ENCODE measurements at places on chromosomes 5 and 9. TPM values are rescaled to one million over a fixed set of nuclear protein-coding genes. Genes with fewer than 3 reads are reported as not detected.

Gene ZDHHC11B
- total RNA-seq, result 2.3 TPM

Gene ADAMTS19
- total RNA-seq, result not detected

Gene IL9
- not detected for total RNA-seq

Gene PCDHGA6
- 0.60 TPM for total RNA-seq

Gene TOR4A
- 0.91 TPM for total RNA-seq

Gene N4BP3
- 7.0 TPM for total RNA-seq

Gene ZNF608
- 0.47 TPM for total RNA-seq

Gene TMEM232
- 2.6 TPM for total RNA-seq

Gene HRCT1
- total RNA-seq, result not detected

Gene TTC33
- total RNA-seq, result 16.7 TPM

Gene NTRK2
- not detected for total RNA-seq

Gene FRMD3
- total RNA-seq, result 0.74 TPM

Gene LARP1
- total RNA-seq, result 180 TPM

Gene GTF2H2C
- 52.8 TPM for total RNA-seq

Gene TSSK1B
- not detected for total RNA-seq

Gene HTR4
- not detected for total RNA-seq

Gene DND1
- total RNA-seq, result 3.7 TPM

Gene CARTPT
- not detected for total RNA-seq

Gene ARID3C
- total RNA-seq, result 0.27 TPM

Gene OMD
- not detected for total RNA-seq

Gene SMIM33
- total RNA-seq, result not detected

Gene ARRDC3
- 374 TPM for total RNA-seq

Gene PAIP1
- 36.2 TPM for total RNA-seq

Gene CTNND2
- not detected for total RNA-seq

Gene CTXN3
- not detected for total RNA-seq

Gene SAXO1
- 0.26 TPM for total RNA-seq

Gene SLC25A46
- 43.7 TPM for total RNA-seq

Gene RFESD
- total RNA-seq, result 5.6 TPM

Gene OBP2B
- total RNA-seq, result not detected

Gene SPINK6
- total RNA-seq, result not detected

Gene SPINK4
- not detected for total RNA-seq

Gene TMEM174
- not detected for total RNA-seq

Gene TYRP1
- total RNA-seq, result not detected

Gene CD14
- 4.5 TPM for total RNA-seq

Gene CCDC171
- 3.2 TPM for total RNA-seq

Gene ZNF79
- 17.2 TPM for total RNA-seq

Gene IPPK
- 9.3 TPM for total RNA-seq

Gene RHOBTB3
- 0.60 TPM for total RNA-seq

Gene PPP3R2
- total RNA-seq, result not detected

Gene PCDHA7
- not detected for total RNA-seq

Gene THBS4
- total RNA-seq, result not detected

Gene KDM4C
- 74.5 TPM for total RNA-seq

Gene LCN12
- total RNA-seq, result 2.7 TPM

Gene PHF24
- not detected for total RNA-seq

Gene G3BP1
- total RNA-seq, result 179 TPM

Gene ANKRD18B
- total RNA-seq, result not detected

Gene ESM1
- not detected for total RNA-seq

Gene IFNB1
- not detected for total RNA-seq

Gene KCNIP1
- total RNA-seq, result not detected

Gene SHISAL2B
- total RNA-seq, result not detected

Gene PCDHA9
- total RNA-seq, result not detected

Gene ZFAND5
- 153 TPM for total RNA-seq

Gene FAM221B
- total RNA-seq, result not detected

Gene QRFP
- not detected for total RNA-seq

Gene PNPLA7
- 14.5 TPM for total RNA-seq

Gene LCN10
- 11.1 TPM for total RNA-seq

Gene OR1J2
- total RNA-seq, result 0.85 TPM

Gene WNT8A
- total RNA-seq, result not detected
